ENCODE measurements at places on chromosomes 2 and 18.
A peak's percentile ranks its signal among the peaks of the same experiment; 100 is the strongest.

GRCh38 chr2:233991196-233991595 is 59.3 kb upstream of the SPP2 start:
- no peak for DNase-seq

- no peak for DNase-seq
Observed at GRCh38 chr18:44286049-44286448, 394.6 kb upstream of the SETBP1 start.

DNA sequence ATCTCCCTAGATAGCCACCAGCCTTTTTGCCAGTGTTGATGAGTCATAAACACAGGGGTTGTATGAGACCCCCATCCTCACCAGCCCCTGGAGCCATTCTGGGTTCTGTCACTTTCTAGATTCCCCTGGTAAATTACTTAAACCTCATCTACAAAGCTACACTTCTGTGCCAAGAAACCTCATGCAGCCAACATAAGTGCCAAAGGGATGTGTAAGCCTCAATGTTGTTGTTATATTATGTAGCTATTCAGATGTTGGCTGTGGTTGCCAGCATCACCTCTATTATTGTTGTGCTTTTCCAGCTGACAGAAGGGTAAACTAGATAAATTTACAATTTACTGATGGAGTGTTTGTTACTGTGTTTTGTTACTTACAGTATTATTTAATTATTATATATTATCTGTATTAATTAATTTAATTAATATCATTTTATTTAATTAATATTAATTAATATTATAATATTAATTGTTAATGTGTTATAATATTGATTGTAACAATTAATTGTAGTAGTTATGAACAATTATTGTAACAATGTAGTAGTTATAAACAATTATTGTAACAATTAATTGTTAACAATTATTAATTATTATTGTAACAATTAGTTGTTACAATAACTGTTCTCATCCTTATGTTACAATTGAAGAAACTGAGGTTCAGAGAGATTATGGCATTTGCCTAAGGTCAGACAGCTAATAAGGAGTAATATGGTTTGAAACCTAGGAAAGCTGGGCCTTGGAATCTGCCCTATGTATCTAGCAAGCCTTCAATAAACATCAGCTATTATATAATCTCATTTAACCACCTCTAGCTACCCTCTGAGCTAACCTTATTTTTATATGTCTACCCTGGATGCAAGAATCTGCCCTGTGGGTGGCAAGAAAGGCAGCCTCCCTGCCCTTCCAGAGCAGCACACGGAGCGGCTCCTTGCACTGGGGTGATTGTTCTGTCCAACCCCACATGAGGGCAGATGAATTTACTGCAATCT is 36.1 kb downstream of the PSTPIP2 start:
- no peak for DNase-seq

- DNase-seq = no peak
Observed at GRCh38 chr2:37864217-37864616, 60.9 kb upstream of the RMDN2 start.

- peak; percentile 63 for DNase-seq
Observed at GRCh38 chr18:74353169-74353775, 37.6 kb downstream of the C18orf63 start.

DNA sequence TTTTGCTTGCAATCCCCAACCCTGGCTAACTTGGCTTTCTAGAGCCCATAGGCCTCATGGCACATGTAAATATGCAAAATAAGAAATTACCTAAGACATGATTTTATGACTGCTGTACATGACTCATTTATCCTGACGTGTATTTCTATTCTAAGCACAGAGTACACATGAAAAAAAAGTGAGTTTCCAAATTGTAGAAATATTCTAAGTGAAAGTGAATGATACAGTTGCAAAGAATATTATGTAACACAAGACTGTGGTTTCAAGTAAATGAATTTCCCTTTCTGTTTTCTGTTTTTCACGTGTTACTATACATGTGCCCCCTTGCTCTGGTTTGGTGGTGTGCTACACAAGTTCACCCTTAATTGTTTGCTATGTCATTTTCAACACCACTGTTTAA is 162.4 kb downstream of the LRP1B start:
- DNase-seq = no peak

DNA sequence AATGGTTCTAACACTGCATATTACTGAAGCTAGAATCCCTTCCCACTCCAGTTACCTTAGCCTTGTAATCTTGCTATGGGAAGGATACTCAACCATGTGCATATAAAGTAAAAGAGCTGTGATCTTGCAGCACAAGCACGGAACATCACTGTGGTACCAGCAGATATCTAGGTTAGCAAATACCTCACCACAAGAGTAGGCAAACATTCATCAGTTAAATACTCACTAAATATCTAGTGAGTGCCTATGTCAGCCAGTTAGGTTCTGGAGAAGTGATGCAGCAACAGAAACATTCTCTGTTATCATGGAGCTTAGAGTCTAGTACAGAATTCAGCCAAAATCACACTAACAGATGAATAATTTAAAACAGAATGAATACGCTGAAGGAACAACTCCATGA is 349.6 kb upstream of the UBE2E3 start:
- no peak for DNase-seq

DNA sequence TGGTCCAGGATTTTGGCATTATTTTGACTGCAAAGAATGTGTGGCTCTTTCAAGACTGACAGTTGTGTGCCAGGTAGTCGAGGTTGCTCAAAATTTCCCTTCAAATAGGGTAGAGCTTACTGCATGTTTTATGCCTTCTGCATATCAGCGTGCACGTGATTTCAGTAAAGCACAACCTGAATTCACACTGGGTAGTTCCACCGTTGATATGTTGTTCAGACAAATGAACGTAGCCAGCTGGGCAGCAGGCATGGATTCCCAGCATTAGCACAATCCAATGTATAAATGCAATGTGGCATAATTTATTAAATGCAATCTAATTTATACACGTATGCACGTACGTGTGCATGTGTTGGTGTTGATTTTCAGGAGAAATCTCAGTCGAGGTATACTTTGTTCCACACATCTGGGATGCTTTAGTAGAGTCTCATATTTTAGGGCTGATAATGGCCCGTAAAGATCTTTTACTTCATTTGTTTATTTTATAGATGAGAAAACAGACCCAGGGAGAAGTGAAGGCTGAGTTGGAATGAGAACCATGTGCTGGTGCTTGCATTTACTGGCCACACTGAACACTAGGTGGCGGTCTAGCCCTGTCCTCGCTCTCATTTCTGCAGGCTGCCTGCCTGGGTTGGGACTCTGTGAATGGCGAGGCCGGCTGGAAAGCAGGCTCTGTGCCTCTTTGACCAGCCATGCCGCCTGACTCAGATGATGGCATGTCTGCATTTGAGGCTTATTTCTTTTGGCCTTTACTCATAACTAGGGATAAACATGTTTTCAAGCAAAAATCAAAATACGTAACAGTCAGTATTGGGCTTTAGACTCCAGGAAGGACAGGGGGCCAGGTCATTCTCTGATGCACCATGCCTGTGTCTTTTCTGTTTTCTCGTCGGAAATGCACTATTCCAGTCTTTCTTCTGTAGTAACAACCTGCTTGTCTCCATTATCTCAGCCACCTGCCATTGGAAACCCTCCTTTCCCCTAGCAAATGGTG is 120.4 kb downstream of the RNF144A start:
- peak; percentile 16 for DNase-seq

- DNase-seq = no peak
Observed at GRCh38 chr2:236568068-236568921, 1.3 kb upstream of the ACKR3 start.

- no peak for DNase-seq
Observed at GRCh38 chr18:74715865-74716712, 118.4 kb downstream of the ZNF407 start.

DNA sequence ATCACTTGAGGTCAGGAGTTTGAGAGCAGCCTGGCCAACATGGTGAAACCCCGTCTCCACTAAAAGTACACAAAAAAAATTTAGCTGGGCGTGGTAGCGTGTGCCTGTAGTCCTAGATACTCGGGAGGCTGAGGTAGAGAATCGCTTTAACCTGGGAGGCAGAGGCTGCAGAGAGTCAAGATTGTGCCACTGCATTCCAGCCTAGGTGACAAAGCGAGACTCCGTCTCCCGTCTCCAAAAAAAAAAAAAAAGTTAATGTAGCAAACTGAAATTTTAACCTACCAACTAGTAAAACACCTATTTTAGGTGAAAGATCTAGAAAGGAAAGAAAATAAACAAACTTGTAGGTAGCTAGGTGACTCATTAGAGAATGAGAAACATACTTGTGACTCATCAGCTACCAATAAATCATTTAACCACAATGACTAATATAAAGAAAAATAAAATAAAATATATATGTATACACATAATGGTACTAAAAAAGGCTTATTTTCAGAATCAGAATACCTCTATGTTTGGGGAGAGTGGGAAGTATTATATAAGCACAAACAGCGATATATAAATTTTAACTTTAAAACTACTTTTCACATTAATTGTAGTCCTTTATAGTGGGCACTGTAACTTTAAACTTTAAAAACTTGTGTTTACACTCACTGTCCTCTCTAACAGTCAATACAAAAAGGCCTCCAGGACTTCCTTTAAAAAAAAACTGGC is 36.6 kb downstream of the DARS1 start:
- DNase-seq = no peak

GRCh38 chr2:160465002-160465401 is 28.6 kb downstream of the RBMS1 start:
- no peak for DNase-seq

DNA sequence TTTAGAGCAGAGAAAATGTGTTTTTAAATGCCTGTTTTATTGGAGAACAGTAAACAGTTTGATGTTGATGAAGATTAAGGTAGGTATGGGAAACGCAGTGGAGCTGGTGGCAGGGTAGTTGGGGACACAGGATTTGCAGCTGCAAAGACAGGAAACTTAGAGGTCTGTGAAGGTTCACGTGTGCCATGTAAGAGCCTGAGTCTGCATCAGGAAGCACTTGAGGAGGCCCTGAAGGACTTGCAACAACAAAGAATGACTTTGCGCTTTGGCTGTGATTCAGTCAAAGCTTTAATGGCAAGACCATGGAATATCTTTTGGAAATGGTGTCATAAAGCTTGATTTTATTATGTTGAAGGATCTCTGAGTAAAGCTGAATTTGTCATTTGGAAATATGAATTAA is 347.6 kb upstream of the KCNJ3 start:
- no peak for DNase-seq

GRCh38 chr2:215758691-215759090 is 254.7 kb downstream of the MREG start:
- no peak for DNase-seq

GRCh38 chr18:32287249-32287648 is 97.4 kb downstream of the MEP1B start:
- no peak for DNase-seq

- DNase-seq = no peak
Observed at GRCh38 chr2:191386938-191387536, 141.8 kb downstream of the MYO1B start.

- DNase-seq = no peak
Observed at GRCh38 chr2:163719331-163719730, 16.5 kb downstream of the FIGN start.

Measured in SK-N-MC (cell line).